Thoracic aorta (tissue), 2 donors: ENCODE measurements at places on chromosomes 3 and 15.

DNA sequence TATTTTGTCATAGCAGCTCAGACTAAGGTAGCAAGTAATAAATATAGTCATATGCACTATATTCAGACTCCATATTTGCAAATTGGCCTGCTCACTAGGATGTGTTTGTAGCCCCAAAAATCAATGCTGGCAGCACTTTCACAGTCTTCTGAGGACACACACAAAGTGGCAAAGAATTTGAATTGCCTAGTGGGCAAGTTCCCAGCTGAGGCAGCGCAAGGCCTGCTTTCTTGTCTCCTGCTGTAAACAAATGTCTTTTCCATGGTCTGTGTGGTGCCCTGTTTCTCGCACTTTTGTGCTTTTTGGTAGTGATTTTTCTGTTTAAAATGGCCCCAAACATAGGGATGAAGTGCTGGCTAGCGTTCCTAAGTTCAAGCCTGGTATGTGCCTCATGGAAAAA lies 416.0 kb downstream of the OCA2 start:
- no peak for DNase-seq

- no peak for DNase-seq
These were observed 10.0 kb downstream of the HMG20A start for GRCh38 chr15:77430652-77431051.

GRCh38 chr3:111762537-111762936 lies 96.5 kb upstream of the PHLDB2 start:
- no peak for DNase-seq

- no peak for DNase-seq
These were observed 65.4 kb downstream of the C3orf70 start for GRCh38 chr3:185087419-185087818.

DNA sequence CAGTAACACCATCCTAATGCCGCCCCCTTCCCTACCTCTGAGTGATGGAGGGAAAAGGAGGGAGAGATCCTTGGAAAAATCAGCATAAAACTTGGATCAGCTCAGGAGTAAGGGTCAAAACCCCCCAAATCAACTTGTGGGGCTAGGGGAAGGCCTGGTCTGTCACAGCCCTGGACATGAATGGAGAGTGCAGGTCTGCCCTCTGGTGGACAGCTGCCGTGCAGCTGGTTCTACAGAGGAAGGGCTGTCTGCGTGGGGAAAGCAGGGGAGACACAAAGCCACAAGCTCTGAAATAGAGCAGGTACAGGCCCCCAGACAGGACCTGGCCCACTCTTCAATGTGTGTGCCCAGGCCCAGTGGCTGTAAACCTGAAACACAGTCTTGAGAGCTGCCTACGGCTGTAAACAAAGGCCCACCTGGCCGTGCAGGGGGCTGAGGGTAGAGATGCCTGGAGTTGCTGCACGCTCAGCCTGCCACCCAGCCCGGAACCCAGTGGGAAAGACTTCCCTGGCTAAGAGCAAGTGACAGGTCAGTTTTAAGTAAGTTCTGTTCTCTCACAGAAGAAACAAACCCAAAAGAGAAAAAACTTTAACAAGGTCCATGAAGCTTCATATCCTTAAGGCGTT lies 16.4 kb downstream of the CLK3 start:
- no peak for DNase-seq

- DNase-seq = no peak
These were observed 11.1 kb upstream of the TPRG1 start for GRCh38 chr3:189160519-189161309.

GRCh38 chr15:58746174-58746573 lies 3.3 kb downstream of the ADAM10 start:
- DNase-seq = no peak

DNA sequence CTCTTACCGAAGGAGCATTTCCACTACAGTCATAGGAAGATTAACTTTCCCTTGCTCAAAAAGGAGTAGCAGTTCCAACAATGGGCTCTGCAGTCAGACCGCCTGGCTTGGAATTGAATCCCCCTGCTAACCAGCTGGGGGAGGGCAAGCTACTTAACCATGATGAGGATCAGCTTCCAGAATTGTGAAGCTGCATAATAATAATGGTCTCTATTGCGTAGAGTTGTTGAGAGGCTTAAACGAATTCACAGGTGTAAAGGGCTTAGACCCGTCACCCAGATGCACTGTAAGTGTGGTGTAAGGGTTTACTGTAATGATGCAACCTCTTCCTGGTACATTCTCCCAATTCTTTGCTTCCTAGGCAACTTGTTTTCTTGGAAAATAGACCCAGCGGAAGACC lies 185.2 kb upstream of the RGMA start:
- no peak for DNase-seq

- no peak for DNase-seq
These were observed 1028.3 kb upstream of the NR2F2 start for GRCh38 chr15:95302206-95302605.

GRCh38 chr3:72421126-72421525 lies 427.1 kb downstream of the SHQ1 start:
- DNase-seq = no peak

DNA sequence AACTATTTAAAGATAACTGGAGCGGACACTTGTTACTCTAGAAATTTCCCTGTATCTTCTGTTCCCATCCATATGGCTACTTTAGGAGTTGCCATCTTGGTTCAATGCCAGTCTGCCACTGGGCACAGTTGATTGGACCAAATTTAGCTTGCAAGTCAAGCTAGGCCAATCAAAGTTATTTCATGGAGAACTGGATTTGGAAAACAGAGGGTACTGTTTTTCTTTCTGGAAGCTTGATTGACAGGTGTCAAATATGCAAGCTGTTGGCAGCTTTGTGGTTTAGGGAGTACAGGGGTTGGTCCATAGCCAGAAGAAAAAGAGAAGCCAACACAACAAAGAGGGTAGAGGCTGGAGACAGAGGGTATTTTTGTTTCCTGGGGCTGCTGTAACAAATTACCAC lies 33.4 kb upstream of the KLHL25 start:
- DNase-seq = no peak
